ENCODE measurements at places on chromosomes 16 and 17.
A peak's percentile ranks its signal among the peaks of the same experiment; 100 is the strongest.

DNA sequence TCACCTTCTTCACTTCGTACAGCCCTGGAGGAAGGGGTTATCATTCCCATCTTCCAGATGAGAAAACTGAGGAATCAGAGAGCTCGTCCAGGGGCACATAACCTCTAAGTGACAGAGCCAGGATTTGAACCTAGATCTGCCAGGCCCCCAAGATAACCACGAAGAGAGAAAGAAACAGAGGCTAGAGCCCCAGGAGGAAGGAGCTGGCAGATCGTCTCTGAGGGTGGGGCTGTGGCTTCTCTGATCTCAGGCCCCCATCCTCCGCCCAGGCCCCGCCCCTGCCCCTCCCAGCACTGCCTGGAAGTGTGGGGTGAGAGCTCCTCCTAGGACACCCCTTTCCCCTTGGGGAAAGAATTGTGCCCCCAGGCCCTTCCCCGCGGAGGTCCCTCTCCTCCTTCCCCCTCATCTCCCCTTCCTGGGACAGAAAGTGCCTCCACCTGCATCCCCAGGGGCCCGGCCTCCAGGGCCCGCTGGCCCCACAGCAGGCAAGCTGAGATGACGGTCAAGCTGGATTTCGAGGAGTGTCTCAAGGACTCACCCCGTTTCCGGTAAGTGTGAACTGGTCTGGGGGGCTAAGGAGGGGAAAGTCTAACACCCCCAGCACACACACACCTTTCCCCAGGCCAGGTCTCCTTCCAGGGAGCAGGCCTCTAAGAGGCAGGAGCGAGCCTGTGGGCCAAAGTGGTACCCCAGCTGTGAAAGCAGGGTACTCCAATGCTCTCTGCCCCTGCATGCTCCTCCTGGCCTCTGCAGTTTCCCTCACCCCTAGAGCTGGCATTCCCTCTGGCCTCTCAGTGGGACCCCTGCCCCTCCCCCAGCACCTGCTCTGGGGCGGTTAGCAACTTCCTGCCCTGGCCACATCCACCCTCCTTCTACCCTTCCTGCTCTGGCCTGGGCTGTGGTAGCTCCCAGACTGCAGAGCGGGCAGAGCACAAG, at the start of gene ACAP1:
ACAP1 (plus strand) TSS at position 290 of the 936 bp plus-strand sequence; CDS start at position 496, 206 bp downstream.
- no peak for DNase-seq

DNA sequence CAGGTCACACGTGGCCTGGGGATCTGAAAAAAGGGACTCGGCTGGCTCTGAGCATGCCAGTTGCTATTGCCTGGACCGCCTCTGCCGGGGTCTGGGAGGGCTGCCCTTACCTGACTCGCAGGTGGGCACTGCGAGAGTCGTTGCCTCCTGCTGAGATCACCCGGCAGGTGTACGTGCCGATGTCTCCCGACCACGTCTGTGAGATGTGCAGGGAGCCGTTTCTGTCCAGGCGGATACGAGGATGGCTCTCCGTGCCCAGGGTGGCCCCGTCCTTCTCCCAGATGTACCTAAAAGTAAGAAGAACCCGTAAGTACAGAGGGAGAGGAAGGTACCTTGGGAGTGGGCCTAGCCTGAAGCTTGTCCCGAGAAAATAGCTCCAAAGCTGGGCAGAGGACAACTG, 112.0 kb upstream of the CDC42EP4 start:
- DNase-seq: no peak

DNA sequence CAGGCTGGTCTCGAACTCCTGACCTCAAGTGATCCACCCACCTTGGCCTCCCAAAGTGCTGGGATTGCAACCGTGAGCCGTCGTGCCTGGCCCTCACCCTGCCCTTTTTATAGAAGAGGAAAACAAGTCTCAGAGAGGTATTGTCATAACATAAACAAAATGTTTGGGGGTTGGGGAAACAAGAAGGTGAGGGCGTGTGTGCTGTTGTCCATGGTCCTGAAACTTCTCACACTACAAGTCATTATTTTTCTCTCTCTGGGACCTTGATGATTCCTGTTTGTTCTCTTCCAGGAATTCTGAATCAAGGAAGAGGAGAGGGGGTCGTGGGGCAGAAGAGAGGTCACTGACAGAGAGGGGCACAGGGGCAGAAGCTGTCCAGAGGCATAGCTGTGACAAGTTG, 160.2 kb upstream of the LHX1 start:
- DNase-seq: no peak

DNA sequence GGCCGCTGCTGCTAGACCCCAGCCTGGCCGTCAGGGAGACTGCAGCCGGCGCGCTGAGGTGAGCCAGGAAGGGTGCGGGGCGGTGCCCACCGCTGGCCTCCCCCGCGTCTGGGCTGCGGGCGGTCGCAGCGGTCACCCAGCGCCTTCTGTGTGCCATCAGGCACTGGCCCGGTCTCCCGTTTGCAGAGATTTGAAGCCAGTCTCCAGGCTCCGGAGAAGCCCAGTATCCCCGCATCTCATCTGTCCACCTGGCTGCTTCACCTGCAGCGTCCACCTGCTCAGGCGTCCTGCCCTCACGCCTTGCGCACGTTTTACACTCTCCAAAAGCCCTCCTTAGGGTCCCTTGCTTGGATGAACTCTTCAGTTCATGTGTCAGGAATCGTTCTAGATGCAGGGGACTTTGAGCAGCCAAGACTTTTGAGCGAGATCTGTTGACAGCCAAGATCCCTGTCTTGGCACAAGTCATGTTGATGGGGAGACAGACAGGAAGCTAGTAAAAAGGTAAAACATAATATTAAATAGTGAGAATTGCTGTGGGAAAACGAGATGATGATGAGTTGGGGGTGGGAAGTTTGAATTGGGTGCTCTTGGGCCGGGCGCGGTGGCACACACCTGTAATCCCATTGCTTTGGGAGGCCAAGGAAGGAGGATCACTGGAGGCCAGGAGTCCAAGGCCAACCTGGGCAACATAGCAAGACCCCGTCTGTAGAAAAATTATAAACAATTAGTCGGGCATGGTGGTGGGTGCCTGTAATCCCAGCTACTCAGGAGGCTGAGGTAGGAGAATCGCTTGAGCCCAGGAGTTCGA, 916 bp downstream of the HEATR3 start:
- DNase-seq: no peak

GRCh38 chr17:49218941-49219913, 8.7 kb downstream of the ABI3 start:
- no peak for DNase-seq

- no peak for DNase-seq
Observed at GRCh38 chr17:30808785-30809286, 15.7 kb downstream of the CRLF3 start.

DNA sequence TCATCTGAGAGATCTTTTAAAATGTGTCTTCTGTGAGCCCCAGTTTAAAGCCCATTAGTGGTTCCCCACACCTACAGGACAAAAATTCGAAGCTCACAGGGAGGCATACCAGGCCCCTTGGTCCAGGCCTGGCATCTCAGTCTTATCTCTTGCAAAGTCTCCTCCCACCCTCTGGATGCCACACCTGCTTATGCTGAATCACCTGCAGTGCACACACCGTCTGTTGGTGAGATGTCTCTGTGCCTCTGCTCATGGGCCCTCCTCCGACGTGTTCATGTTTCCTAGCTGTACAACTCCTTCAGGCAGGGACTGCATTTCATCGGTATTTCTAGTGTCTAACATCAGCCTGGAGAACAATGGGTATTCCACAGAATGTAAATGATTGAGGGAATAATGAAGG, 41.6 kb downstream of the RNF157 start:
- no peak for DNase-seq

DNA sequence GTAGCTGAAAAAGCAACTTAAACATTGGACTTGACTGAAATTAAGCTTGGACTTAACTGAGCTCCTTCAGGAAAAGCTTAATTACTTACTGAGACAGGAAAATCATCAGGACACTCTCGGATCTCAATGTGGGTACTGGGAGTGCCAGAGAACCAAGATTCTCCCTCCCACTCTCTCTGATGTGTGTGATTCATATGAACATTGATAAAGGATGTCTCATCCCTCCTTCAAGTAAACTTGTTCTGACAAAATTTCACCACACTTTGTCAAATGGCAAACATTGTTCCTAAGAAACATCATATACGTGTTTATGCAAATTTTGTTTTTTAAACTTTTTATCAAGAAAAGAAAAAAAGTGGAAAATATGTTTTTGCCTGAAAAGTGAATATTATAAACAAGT, 4.1 kb upstream of the SLFN5 start:
- DNase-seq: peak; percentile 21

- DNase-seq: no peak
Observed at GRCh38 chr17:31392002-31392855, 754 bp downstream of the RAB11FIP4 start.

- no peak for DNase-seq
Observed at GRCh38 chr16:57264950-57265371, 19.5 kb downstream of the PLLP start.

- DNase-seq: no peak
Observed at GRCh38 chr16:78213751-78214150, 114.3 kb downstream of the WWOX start.

GRCh38 chr16:556474-557173, 3.6 kb upstream of the PRR35 start:
- DNase-seq: no peak

GRCh38 chr17:74670329-74670728, 42.4 kb downstream of the CD300LF start:
- no peak for DNase-seq

DNA sequence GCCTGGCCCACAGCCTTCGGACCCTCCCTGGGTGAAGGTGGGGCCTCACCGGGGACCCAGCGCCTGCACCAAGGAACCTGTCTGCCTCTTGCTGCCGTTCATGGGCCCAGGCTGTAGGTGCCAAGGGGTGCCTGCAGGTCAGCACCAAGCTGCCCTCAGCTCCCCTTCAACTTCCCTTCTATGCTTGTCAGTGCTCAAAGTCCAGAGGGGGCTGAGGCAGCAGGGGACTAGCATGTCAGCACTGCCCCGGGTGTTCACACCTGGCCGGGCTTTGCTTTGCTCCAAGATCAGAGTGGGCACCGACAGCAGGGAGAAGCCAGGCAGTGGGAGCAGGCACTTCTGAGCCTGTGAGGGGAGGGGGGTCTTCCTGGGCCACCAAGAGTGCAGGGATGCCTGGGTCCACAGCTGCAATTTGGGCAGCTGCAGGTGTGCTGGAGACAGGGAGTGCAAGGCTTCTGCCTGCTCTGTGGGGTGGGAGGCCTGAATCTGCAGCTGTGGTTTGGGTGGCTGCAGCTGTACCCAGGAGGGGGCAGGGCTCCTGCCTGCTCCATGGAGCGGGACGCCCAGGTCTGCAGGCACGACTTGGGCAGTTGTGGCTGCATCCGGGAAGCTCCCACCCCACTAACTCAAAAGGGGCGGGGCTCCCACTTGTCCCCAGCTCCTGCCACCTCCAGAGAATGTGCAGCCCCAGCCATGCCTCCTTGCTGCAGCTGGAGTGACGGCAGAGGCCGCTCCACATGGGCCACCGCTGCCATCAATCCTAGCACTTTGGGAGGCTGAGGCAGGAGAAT, 27.6 kb upstream of the PRM1 start:
- DNase-seq: no peak

- DNase-seq: no peak
Observed at GRCh38 chr17:81580481-81580880, 28.3 kb upstream of the FAAP100 start.

DNA sequence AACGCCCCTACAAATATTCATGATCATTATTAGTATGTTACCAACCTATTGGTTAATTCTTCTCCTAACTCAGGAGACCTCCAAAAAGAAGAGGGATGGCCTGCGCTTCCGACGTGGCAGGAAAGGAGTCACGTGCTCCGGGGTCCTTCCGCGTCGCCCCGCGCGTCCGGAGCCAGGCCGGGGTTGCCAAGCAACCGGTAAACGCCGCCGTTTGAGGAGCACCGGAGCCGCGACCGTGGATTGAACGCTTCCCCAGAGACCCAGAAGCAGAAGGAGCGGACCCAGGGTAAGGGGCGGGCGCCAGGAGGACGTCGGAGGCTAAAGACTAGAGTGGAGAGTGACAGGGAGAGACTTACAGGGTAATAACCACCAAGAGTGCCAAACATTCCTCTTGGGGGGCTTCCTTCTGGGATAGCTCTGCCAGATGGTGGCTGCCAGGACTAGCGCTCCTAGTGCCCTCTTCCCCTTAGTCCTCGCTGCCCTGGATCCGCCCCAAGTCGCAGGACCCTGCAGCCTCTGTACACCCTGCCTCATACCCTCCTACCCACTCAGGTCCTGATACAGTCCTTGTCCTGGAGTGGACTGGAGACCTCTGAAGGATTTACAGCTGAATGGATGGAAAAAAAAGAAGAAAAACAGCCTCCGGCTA, at the start of gene DNAI2:
DNAI2 (plus strand) TSS at position 175 of the 649 bp plus-strand sequence. CDS start 7,584 bp downstream, outside the sequence.
- DNase-seq: no peak

DNA sequence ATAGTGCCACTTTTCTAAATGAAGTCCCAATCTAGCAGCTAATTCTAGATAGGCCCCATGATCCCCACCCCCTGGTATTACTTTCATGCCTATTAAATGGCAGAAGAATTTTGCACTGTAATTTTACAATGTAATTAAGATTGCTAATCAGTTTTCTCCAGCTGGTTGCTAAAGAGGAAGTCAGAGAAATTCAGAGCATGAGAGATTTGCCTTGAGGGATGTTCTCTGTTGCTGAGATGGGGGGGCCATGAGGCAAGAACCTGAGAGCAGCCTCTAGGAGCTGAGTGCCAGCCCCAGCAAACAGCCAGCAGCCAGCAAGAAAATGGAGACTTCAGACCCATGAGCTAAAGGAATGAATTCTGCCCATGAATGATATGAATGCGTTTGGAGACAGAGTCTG, 38.9 kb downstream of the SHCBP1 start:
- DNase-seq: no peak

- no peak for DNase-seq
Observed at GRCh38 chr17:522919-523318, 170.3 kb upstream of the RPH3AL start.

DNA sequence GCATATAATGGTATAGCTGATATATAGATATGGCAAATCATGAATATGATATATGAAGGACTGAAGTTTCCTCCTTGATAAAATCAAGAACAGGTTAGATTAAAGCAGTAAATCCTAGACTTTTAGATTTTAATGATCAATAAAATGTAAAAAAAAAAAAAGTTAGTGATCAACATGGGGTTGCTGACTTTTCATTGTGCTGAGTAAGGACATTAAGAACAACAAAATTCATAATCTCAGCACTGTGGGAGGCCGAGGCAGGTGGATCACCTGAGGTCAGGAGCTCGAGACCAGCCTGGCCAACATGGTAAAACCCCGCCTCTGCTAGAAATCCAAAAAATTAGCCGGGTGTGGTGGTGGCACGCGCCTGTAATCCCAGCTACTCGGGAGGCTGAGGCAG, 10.4 kb upstream of the CHD3 start:
- no peak for DNase-seq

DNA sequence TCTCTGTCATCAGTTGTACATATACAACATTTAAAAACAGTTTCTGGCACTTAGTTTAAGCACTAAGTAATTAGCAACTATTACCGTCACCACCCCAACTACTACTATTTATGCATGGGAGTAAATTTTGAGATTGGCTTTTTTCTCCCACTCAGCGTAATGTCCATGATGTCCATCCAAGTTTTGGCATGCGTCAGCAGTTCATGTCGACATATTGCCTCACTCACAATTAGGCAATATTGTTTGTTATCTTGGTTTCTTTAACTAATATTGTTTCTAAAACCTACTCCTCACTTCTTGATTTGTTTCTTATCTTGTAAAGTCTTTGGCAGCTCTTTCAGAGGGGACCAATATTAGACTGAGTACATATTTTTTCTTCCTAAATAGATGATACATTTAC, 131.3 kb downstream of the KCNJ18 start:
- no peak for DNase-seq

GRCh38 chr17:32569171-32570080, 82.6 kb downstream of the CDK5R1 start:
- DNase-seq: no peak

GRCh38 chr17:58096892-58097291, 13.7 kb downstream of the DYNLL2 start:
- no peak for DNase-seq

Measured in fibroblast of skin of left quadriceps (primary cell).